ENCODE measurements at places on chromosomes 3 and 15.
A peak's percentile ranks its signal among the peaks of the same experiment; 100 is the strongest.

- DNase-seq, result no peak
These were observed 100.3 kb downstream of the MECOM start for GRCh38 chr3:169562988-169563774.

- DNase-seq, result no peak
These were observed 333.3 kb downstream of the GRM7 start for GRCh38 chr3:7194071-7194835.

DNA sequence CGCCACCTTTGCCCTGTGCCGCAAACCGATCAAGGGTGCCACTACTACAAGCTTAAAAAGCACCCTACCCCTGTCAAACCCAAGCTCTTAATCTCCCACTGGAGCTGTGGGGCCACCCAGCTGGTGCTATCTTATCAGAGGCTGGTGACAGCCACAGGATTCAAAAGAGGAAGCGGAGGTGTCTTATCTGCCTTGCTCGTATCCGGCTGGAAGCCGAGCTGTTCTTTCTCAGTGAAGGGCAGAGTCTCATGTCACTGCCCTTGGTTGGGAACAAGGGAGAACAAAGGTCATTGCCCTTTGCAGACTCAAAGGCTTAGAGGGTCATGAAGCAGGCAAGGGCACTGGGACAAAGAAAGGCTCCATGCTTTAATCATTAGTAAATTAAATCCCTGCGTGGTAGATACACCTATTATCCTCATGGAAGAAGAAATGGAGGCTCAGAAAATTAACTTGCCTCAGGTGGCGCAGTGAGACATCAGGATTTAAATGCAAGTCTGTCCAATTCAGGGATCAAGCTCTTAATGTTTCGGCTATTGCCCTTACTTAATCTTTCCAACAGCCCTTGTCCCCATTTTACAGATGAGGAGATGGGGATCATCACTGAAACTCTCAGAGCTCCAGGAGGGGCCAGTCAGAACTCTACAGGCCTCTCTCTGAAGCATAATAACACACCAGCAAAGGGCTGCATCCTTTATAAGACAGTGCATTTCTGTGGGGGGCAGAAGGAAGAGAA is 360.0 kb upstream of the PROK2 start:
- DNase-seq, result no peak

GRCh38 chr3:177419904-177420601 is 222.8 kb upstream of the TBL1XR1 start:
- DNase-seq, result no peak

- no peak for DNase-seq
These were observed at the start of gene CHRNA7 for GRCh38 chr15:32029862-32030781. CHRNA7 (plus strand) TSS chr15:32030515; CDS start chr15:32030595, 80 bp downstream.

GRCh38 chr3:99902091-99902490 is 84.4 kb downstream of the CMSS1 start:
- DNase-seq, result peak; percentile 57

GRCh38 chr3:66500576-66501482 is at the start of gene LRIG1:
LRIG1 (minus strand) TSS chr3:66501022; CDS start chr3:66500407, 615 bp downstream.
- DNase-seq, result peak; percentile 92

DNA sequence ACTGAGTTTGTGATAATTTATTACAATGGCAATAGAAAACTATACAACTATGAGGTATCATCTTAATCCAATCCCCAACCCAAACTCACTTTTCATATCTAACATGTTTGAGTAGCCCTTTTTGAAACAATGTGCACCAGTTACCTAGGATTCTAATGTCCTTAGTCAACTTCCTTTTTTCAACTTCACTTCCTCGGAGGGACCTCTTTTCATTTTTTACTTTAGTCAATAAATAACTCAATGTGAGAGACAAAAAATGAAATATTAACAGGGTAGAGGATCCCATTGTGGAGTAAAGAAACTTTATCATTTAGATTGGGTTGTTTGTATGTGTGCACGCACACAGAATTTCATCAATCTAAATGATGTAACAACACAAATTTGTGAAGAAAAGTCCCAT is 193.6 kb upstream of the LRRC3B start:
- DNase-seq, result no peak

DNA sequence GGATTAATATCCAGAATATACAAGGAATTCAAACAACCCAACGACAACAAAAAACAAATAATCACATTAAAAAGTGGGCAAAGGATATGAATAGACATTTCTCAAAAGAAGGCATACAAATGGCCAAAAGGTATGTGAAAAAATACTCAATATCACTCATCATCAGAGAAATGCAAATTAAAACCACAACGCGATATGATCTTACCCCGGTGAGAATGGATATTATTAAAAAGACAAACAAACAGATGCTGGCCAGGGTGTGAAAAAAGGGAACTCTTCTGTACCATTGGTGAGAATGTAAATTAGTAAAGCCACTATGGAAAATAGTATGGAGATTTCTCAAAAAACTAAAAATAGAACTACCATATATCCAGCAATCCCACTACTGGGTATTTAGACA is 43.5 kb upstream of the MEF2A start:
- no peak for DNase-seq

GRCh38 chr3:125165948-125166553 is 46.5 kb downstream of the SLC12A8 start:
- DNase-seq, result no peak

DNA sequence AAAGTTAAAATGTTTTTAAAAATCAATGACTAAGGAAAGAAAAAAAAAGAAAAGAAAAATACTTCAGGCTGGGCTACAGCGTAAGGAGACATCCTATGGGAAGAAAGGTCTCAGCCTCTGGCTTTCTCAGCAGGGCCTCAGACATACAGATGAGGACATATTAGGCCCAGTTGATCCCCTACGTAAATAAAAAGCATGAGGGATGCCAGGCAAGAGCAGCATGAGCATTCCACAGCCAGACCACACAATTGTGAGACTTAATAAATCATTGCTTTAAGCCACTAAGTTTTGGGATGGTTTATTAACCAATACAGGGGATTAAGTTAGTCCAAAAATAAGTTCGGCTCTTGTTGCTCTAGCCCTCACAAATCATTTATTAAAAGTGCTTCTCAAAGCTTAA is 394.1 kb upstream of the NECTIN3 start:
- DNase-seq, result no peak

DNA sequence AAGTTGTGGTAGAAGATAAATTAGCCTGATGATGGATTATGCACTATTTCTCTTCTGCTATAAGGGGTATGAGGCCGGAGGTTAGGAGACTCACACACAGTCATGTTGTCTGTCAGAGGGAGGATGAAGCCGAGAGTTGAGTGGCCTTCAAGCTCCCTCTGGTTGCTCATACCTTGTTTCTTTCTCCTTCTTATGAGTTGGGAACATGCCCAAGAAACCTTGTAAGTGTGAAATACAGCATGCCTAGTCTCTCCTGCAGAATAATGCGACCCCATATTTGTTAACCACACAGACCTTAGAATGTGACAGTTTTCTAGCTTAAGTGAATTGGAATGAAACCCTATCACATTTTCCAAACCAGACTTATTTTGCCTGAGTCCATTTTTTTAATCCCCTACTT is 366.7 kb downstream of the PTPRG start:
- no peak for DNase-seq

GRCh38 chr15:47603026-47603425 is 114.3 kb upstream of the SEMA6D start:
- no peak for DNase-seq

GRCh38 chr15:71089801-71090200 is 25.5 kb upstream of the THSD4 start:
- DNase-seq, result no peak

DNA sequence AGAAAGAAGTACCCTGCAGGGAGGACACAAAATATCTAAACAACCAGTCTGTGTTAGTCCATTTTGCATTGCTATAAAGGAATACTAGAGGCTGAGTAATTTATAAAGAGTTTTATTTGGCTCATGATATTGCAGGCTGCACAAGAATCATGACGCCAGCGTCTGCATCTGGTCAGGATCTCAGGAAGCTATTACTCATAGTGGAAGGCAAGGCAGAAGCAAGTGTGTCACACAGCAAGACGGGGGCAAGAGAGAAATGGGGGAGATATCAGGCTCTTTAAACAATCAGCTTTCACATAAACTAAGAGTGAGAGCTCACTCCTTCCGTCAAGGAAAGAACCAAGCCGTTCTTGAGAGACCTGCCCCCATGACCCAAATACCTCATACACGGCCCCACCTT is 614.8 kb downstream of the ZIC1 start:
- peak; percentile 51 for DNase-seq

GRCh38 chr15:67070150-67070549 is 4.7 kb downstream of the SMAD3 start:
- DNase-seq, result no peak

DNA sequence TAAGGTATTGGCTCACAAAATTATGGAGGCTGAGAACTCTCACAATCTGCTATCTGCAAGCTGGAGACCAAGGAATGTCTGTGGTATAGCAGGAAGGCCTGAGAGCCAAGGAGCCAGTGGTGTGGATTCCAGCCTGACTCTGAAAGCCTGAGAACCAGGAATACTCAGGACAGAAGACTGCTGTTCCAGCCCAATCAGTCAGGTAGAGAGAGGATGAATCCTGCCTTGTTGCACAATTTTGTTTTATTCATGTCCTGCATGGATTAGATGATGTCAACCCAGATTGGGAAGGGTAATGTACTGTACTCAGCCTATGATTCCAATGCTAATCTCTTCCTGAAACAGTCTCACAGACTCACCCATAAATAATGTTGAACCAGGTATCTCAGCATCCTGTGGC is 312.4 kb upstream of the KCNMB2 start:
- no peak for DNase-seq

GRCh38 chr3:147359177-147360050 is 46.9 kb downstream of the ZIC4 start:
- DNase-seq, result no peak

DNA sequence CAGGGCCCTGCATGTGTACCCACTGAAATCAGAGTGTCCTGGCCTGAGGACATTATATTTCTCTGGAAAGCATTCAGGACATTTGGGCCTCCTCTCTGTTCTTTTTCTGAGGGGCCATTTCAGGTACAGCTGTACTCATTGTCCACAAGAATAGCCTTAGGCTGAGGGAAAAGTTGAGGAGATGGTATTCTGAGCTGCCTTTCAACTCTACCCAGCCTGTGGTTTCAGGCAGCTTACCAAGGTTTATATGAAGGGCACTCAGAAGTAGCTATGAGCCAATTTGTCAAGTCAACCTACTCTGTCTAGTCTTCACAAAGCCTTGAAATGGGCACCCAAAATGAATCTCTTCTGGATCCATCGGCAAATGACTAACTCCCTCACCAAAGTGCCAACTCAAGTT is 9.4 kb downstream of the ATP13A4 start:
- no peak for DNase-seq

GRCh38 chr3:120275618-120276017 is 9.4 kb downstream of the GPR156 start:
- DNase-seq, result no peak

GRCh38 chr3:13091898-13092611 is 18.8 kb upstream of the IQSEC1 start:
- DNase-seq, result peak; percentile 77

DNA sequence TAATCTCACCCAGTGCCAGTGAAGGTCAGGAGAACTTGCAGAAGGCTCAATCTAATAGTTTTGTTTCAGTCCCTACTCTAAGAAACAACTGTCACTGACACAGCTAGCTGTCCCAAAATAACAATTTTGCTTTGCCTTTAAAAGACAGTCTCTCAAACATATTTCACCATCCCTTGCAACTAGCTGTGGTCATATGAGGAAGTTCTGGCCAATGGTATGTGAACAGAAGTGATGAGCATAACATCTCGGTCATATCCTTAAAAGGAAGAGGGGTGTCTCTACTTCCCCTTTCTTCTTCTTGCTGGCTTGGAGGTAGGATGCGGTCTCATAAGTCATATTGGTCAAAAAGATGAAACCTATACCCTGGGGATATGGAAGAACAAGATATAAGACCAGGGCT is 198.1 kb downstream of the NEK10 start:
- no peak for DNase-seq

DNA sequence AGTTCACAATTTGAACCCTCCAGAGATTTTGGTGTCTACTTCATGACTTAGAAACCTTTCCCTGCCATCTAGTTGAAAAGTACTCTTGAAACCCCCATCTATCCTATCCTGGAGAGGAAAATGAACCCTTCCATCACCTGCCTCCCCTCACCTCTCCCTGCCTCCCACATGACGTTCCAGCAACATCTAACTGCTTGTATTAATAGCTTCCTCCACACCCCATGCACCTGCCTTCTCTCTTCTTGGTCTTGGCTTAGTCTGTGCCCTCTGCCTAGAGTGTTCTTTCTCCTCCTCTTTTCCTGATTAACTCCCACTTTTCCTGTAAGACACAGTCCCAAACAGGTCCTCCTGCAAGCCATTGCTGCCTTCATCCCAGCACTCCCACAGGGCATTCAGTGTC is 107.8 kb downstream of the LIPC start:
- no peak for DNase-seq

DNA sequence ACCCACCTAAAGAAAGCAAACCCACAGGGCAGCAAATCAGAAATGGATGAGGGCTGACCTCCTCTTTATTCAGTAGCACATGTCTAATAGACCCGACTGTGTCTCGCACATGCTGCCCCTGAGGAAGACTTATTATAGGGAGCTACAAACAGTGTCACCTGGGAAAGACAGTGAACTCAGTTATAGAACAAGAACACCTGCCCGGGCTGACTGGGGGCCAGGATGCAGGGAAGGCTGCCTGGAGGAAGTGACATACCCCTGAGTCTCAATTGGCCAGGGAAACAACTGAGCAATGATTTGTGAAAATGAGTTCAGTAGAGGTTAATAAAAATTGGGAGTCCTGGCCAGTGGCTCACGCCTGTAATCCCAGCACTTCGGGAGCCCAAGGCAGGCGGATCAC is 78.7 kb upstream of the CGNL1 start:
- DNase-seq, result no peak

GRCh38 chr15:58240191-58240932 is 102.2 kb downstream of the AQP9 start:
- DNase-seq, result no peak

- DNase-seq, result peak; percentile 35
These were observed 224.6 kb downstream of the VPS13C start for GRCh38 chr15:61835496-61836106.

GRCh38 chr3:58609990-58610389 is 32.8 kb upstream of the FAM107A start:
- DNase-seq, result peak; percentile 46

- DNase-seq, result no peak
These were observed 54.2 kb downstream of the B3GALNT1 start for GRCh38 chr3:161050935-161051334.

DNA sequence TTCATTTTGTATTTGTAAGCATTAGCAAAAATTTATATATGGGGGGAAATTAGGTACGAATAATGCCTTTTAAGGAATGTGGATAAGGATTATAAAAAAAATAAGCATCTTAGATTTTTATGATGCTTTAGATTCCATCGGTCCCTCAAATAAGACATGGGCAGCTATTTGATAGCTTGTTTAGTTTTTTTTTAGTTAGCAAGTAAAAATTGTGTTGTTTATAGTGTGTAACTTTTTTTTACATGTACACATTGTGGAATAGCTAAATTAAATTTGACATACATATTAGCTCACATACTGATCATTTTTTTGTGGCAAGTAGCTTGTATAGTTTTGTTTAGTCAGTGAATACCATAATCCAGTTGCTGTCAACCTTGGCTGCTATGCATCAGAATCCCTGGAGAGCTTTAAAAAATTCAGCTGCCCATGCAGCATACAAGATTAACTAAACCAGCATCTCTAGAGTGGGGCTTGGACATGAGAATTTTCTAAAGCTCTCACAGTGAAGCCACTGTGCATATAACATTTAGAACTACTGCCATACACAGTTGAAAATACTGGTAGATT is 53.9 kb downstream of the TMOD3 start:
- no peak for DNase-seq

- DNase-seq, result no peak
These were observed 92.3 kb downstream of the SMAD3 start for GRCh38 chr15:67157521-67158252.
